ENCODE measurements at places on chromosomes 6 and 20.
A peak's percentile ranks its signal among the peaks of the same experiment; 100 is the strongest.

GRCh38 chr6:71250099-71250602 lies 38.5 kb upstream of the OGFRL1 start:
- no peak for DNase-seq

DNA sequence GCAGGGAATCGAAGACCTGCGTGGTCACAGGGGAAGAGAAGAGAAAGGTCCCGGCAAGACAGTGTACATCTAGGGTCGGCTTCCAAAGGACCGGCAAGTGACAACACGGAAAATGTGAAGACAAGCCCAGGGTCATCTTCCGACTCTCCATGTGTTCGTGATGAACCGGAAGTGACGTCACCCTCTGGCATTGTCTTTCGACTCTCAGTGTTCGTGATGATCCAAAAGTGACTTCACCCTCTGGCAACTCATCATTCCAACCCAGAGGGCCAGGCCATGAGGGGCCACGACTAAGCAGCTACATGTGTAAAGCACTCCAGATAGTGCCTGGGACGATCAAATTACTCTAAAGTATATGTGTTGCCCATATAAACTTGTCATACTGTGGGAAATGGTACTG lies 290.8 kb downstream of the THBS2 start:
- no peak for DNase-seq

DNA sequence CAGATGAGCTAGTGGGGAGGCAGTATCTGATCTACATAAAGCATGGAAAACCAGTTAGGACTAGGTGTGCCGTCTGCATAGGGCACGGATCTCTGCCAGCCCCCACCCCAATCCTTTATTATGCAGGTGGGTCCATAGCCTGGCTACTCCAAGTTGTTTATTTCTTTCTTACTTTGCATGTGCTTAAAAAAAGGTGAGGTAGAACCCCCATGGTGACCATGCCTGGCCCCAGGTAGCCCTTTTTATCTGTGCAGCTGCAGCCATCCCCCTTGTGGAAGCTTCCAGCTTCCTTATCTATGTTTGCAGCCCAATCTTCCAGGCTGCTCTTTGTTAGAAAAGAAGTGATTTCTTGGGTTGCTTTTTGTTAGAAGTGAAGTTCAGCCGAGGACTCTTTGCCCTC lies 9.0 kb upstream of the TREM2 start:
- no peak for DNase-seq

DNA sequence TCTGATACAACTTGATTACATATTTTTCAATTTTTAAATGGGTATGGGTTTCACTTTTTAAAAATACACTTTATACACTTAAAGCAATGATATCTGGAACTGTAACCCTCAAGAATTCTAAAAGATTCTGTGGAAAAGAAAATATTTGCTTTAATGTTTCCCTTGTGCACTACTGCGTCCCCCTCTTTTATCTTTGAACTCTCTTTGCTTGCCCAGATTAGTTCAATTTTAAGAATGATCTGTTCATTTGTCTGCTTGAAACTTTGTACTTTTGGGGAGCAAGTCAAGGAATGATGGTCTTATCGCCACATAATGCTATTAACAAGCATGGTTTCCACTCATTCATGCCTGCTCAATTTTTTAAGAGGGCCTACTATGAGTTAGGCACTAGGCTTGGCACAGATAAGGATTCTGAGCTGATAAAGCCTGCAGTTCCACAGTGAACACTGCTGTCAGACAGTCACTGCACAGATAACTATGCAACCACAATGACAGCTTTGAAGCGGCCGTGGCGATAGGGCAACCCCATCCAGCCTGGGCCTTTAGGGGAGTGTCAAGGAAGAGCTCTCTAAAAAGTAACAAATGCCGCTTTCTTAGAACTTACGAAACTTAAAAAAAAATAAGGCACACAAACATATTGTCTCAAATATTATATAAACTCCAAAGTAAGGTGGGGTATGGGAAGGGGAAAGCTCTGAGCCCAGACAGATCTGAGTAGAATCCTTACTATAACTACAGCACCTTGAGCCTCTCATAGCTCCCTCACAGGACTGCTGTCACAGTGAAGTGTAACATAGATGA lies 29.7 kb downstream of the FYN start:
- no peak for DNase-seq

GRCh38 chr20:57437672-57438330 lies 46.6 kb downstream of the RBM38 start:
- DNase-seq = no peak

- DNase-seq = no peak
Observed at GRCh38 chr6:134245706-134246105, 72.2 kb downstream of the SGK1 start.

DNA sequence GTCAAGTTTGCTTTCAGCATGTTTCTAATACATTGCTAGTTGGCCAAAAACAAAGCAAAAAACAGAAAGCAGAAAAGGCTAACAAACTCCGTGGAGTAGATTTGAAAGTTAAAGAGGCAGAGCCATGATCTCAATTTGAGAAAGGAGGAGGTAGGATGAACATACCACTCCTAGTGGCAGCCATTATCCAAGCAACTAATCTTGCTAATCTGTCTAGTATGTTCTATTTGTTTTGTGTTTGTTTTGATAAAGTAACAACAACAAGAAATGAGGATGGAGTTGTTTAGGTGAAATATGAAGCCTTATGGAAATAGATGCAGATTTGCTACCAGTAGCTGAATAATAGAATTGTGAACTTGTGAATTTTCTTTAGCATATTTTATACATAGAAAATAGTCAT lies 295.5 kb upstream of the PRDM1 start:
- no peak for DNase-seq

DNA sequence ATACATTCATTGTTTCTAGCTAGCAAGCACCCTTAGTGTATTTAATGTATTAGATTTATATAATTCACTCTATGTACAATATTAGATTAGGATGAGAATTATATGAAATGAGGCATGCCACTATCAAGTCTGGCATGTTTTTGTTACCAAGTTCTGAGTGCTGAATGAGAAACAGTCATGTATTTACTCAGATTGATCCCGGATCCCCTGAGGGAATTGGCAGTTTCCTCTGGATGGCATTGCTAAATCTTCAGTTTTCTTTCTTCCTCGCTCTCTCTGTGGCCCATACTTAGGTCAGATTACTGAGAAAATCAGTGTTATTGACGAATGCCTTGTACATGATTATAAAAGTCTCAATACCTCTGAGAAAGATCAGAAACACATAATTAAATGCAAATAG lies 66.6 kb downstream of the CDKAL1 start:
- no peak for DNase-seq

DNA sequence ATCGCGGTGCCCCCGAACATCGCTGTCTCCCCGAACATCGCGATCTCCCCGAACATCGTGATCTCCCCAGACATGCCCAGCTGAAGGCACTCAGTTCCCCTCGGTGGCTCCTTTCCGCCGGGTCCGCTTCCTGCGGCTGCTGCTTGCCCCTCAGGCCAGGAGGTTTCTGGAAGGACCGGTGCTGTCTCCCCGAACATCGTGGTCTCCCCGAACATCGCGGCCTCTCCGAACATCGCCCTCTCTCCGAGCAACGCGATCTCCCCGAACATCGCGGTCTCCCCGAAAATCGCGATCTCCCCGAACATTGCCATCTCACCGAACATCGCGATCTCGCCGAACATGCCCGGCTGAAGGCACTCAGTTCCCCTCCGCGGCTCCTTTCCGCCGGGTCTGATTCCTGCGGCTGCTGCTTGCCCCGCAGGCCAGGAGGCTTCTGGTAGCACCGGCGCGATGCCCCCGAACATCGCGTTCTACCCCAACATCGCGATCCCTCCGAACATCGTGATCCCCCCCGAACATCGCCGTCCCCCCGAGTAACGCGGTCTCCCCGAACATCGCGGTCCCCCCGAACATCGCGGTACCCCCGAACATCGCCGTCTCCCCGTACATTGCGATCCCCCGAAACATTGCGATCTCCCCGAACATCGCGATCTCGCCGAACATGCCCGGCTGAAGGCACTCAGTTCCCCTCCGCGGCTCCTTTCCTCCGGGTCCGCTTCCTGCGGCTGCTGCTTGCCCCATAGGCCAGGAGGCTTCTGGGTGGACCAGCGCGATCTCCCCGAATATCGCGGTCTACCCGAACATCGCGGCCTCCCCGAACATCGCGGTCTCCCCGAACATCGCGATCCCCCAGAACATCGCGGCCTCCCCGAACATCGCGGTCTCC lies 808 bp downstream of the ULBP1 start:
- DNase-seq = peak; percentile 15

DNA sequence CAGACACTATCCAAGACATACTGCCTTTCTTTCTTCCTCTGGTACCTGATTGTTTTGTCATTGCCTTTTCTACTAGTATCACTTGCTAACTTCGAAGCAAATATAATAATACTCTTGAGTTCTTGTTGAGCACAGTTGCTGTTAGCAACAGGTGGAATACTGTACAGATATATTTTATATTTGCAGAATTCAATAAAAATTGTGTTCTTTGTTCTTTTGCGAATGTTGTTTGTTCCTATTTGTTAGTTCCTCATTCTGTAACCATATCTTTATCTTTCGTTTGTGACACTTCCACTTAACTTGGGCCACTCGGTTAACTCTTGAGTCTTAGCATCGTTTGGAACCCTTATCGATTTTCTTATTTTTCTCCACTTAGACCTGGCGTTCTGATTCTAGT lies 868 bp downstream of the CYB5R4 start:
- no peak for DNase-seq

DNA sequence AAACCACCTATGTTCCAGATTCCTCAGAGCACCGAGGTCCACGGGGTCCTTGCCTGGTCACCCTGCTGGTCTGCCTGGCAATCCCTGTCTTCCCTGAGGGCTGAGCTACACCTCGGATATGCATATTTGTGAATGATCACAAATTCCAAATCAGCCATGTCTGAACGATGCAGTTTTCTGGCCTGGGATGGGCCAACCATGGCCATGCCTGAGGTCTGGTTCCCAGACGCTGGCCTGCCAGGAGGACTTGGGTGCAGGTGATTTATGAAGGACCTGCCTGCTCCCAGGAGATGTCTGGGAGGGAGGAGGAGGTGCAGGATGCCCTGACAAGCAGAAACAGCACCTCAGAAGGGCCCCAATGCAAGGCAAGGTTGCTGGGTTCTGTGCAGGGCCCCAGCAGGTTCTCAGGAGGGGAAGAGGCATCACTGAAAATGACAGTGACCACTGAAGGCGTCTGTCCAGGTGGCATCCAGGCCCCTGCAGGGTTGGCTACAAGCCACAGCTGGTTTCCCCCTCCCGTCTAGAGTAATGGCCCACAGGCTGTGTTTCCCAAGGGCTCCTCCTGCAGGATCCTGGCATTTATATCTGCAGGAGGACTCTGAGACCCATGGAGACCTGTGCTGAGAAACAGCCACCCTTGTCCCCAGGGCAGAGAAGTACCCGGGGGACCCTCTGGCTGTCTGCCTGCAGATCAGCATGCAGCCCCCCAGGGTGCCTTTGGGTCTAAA lies 205.3 kb downstream of the TAF4 start:
- no peak for DNase-seq

GRCh38 chr6:127115746-127116145 lies 2.7 kb upstream of the RSPO3 start:
- DNase-seq = no peak

DNA sequence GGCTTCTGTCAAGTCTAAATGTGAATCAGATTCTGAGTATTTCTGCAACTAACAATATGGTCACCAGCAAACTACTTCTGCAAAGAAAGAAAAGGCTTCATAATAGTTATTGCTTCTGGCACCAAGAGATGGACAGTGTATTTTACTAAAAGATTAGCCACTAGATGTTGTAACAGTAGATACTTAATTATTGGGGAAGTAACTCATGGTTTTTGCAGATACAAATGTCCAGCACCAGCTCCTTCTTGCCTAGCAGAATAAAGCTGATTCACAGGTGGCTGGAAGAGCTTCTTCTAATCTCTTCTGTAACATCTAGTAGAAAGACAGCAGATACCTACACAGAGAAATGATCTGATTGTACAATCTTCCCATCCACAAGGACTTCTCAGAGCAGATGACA lies 21.2 kb downstream of the ATXN1 start:
- DNase-seq = no peak

- no peak for DNase-seq
Observed at GRCh38 chr20:23679133-23680092, 9.4 kb downstream of the CST4 start.

DNA sequence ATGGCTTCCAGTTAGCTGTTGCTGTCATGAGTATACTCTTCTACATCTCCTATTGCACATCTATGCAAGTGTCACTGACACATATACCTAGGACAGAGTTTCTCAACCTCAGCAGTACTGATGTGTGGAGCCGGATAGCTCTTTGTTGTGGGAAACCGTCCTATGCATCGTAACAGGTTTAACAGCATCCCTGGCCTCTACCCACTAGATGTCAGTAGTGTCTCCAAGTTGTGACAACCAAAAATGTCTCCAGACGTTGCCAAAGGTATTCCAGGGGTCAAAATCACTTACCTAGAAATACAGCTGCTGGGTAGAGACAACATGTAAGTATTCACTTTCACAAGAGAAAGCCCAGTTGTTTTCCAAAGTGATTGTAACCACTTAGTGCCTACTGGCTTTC lies 637.6 kb downstream of the RNF144B start:
- no peak for DNase-seq

Data from activated CD4-positive, alpha-beta T cell treated with anti-CD3 and anti-CD28 coated beads for 24 hours (primary cell).